ENCODE measurements at places on chromosomes 5 and 9. TPM values are rescaled to one million over a fixed set of nuclear protein-coding genes. Genes with fewer than 3 reads are reported as not detected.

SHOC1 gene
- 0.03 TPM for total RNA-seq

MSX2 gene
- 4.0 TPM for total RNA-seq

FCN2 gene
- total RNA-seq: not detected

CDKN2B gene
- total RNA-seq: 4.7 TPM

FBXO10 gene
- total RNA-seq: 3.8 TPM

UGT3A1 gene
- total RNA-seq: not detected

SLC36A2 gene
- not detected for total RNA-seq

WDR31 gene
- total RNA-seq: 0.71 TPM

TPPP gene
- 0.14 TPM for total RNA-seq

PDLIM4 gene
- total RNA-seq: 115 TPM

SLC6A3 gene
- total RNA-seq: not detected

PCDHA9 gene
- total RNA-seq: not detected

ARL10 gene
- total RNA-seq: 5.2 TPM

SREK1IP1 gene
- total RNA-seq: 21.0 TPM

ANKRD34B gene
- total RNA-seq: not detected

BHMT2 gene
- 0.11 TPM for total RNA-seq
